ENCODE measurements at places on chromosomes 16 and 17.

DNA sequence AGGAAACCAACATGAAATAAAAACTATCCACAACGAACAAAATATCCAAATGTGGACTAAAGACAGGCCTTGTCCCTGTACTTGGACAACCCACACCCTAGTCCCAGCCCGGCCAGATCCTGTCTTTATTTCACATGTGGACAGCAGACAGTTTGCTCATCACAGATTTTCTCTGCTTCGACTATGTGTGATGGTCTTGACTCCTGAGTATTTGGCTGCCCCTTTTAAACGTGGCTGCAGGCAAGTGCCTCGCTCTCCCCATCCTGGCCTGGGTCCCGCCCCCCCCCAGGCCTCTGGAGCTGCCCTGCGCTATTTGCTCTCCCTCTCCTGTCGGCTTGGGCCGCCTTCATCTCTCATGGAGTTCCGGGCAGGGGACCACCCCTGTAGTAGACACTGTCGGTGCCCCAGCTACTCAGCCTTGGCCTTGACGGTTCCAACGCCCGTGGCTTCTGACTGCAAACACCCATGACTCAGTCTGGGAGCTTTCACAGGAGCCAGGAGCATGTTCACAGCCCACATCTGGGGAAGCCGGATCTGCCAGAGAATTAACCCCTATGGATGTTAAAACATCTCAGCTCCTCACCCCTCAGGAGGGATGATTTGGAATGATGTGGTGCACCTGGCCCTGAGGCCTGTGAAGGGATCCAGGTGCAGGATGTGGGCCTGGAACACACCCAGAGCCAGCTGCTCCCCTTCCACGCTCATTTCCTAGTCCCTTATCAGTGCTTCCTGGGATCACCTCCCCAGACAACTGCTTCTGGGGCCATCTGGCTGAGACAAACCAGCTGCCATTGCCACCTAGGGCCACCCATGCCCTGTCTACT is 229.7 kb upstream of the RPL38 start:
- no peak for DNase-seq

DNA sequence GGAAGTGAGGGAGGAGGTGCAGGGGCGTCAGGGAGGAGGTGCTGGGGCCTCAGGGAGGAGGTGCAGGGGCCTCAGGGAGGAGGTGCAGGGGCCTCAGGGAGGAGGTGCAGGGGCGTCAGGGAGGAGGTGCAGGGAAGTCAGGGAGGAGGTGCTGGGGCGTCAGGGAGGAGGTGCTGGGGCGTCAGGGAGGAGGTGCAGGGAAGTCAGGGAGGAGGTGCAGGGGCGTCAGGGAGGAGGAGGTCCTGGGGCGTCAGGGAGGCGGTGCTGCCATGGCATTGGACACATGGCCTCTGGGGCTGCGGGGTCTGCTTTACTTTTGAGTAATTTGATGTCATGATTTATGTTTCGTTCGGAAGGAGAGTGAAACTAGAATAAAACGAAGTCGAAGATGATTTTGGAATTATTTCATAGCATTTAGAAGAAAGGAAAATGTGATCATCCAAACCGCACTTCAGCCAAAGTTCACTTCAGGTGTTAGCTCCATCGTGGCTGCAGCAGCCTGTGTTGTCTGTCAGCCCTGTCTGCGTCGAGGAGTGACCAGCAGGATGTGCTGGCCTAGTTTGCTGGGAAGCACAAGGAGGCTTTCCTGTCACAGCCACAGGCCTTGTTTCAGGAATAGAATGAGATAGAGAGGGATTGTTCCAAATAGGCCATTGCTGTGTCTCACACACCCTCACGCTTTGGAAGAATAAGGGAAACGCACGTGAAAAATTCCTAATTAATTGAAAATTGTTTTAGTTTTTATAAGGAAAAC is 42.8 kb downstream of the RAB11FIP3 start:
- no peak for DNase-seq

DNA sequence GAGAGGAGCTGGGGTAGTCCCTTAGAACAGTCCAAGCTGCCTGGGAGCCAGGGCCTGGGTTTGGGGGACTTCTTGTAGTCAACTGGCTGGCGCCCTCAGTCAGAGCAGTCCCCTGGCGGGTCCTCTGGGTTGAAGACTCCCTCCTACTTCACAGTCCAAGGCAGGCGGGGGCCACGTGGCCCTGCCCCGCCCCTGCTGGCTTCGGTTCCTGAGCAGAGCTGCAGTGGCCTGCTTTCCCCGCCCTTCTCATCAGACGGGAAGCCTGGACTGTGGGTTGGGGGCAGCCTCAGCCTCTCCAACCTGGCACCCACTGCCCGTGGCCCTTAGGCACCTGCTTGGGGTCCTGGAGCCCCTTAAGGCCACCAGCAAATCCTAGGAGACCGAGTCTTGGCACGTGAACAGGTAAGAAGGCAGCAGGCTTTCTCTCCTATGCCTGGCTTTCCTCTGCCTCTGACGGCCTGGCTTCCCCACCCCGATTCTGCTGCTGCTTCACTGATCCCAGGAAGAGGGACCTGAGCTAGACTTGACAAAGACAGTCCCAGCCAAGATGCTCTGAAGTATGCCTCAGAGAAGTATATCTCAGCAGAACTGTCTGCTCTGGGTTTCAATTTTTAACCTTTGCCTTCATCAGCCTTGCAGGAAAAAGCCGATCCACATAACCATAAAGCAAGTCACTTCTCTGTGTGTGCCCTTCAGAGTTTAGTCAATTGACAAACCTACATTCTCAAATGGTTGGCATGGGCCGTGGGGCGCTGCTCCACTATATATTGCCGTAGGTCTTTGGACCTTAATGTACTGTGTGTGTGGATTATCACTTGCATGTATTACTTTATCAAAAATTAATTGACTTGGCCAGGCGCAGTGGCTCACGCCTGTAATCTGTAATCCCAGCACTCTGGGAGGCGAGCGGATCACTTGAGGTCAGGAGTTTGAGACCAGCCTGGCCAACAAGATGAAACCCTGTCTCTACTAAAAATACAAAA is 56.3 kb downstream of the SF3B3 start:
- no peak for DNase-seq

DNA sequence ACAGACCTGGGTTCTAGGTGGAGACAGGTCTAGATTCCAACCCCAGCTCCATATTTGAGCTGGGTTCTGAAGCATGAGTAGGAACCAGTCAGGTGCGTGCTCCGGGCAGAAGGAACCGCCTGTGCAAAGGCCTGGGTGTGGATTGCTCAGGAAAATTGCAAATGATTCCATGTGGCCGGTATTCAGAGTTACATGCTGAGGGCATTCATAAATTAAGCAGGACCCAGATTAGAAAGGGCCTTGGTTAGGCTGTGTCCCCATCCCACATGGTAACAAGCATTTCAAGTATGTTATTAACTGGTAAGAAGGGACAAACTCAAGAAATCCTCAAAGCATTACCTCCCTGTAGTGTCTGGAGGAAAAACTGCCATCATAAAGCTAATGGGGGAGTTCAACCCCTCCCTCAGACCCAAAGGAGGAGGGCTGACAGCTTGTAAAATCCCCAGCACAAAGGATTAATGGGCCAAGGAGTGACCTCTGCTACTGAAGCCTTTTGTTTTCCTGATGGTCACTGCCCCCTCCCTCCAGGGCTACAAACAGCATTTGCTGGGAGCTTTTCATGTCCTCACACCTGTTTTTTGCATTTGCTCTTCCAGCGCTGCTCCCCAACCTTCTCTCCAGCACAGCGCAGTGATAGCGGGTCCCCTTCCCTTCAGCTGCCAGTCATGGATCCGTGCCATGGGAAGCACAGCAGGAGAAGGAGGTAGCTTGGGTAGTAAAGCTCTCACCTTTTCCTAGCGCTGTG is 218.0 kb downstream of the C16orf95 start:
- no peak for DNase-seq

GRCh38 chr16:23225109-23225508 is 42.6 kb downstream of the SCNN1G start:
- DNase-seq = no peak

DNA sequence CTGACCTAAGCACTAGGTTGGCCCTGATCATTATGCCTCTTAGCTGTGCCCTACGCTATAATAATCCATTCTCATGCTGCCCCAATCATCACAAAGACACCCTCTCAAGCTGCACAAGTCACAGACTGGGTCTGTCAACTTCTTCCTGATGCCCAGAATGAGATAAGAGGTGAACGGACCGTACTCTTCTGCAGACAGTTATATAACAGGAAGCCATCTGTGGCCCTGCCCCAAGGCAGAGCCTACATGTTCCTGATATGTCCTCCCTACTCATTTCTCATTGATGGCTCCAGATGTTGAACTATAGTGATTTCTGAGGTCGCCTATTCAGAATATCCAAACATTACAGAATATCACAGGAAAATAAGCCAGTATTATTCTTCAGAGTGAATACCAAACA is 471.6 kb upstream of the ERCC4 start:
- no peak for DNase-seq

DNA sequence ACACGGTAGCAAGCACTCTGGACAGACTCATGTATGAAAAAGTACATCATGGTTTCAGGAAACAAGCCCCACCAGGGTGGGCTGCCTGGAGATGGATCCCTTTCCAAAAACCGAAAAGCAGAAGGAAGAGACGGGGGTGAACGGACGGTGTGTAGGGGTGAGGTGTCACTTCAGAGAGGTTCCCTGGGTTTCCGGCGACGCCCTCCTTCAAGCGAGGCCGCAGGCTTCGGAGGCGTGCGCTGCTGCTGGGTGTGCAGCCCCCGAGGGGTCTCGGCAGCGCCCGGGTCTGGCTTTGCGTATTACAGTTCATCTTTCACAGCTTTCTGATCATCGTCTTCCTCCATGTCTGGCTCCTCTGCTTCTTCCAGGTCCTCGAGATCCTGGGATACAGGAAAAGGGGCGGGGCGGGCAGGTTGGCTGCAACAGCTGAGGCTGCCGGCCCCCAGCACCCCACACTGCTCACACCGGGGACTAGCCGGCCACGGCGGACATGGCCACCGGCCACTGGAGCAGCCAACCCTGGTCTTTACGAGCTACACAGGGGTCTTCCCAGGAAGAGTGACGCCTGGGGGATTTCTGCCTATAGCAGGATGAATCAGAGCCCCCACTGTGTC is 9.0 kb upstream of the PPP1R27 start:
- DNase-seq = no peak

DNA sequence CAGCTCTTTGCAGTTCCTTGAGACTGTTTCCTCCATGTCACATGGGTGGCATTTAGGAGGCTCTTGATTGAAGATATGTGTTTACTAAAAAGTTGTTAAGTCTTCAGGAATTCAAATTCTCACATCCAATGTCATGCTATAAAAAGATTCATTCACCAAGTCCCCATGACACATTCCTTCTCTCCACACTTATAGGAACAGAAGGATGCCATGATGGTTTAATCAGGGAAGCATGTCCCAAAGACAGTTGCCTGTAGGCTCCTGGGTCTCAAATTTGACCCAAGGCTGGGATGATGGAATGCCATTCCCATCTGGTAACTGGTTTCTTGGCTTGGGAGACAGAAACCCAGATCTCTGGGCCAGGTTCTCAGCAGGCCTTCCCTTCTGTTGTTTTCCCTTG is 140.6 kb upstream of the SOX9 start:
- DNase-seq = no peak

GRCh38 chr16:85136702-85137322 is 24.5 kb upstream of the CIBAR2 start:
- DNase-seq = peak; percentile 35

DNA sequence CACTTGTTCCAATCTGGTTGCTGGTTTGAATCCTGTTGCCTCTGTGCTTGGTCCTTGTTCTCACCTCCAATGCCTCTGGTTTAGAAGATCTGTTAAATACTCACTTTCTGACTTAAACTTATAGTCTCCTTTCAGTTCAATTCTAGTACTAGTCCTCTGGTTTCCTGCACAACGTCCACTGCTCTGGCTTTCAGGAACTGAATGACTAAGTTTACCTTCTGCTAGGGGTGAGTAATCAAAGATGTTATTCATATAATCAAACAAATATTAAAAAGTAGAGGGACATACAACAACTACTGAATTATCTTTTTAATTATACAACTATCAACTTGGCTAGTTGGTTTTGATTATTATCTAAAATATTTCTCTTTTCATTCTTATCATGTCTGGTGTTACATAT is 496.4 kb upstream of the TOM1L1 start:
- DNase-seq = no peak

DNA sequence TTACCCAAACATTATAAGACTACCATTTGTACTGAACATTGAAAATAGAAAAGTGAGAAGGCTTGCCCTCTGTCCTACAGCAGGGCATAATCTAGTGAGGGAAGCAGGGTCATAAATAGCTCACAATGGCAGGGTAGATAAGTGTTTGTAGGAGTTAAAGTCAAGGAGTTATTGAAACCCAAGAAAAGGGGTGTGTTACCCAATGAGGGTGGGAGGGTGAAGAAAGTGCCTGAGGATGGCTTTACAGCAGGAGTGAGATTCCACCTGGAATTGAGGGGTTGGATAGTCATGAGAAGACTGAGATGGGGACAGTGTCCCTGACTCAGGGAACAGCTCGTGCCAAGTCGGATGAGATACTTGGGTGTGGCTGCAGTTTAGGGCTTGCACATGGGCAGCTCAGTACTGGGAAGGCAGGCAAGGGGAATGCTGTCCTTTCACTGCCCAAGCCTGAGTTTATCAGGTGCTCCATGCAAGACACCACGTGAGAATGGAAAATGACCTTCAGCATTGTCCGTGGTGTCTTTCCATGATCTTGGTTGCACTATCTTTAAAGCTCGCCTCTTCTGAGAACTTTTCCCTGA is 393.2 kb upstream of the MAF start:
- DNase-seq = no peak

GRCh38 chr17:57629470-57629869 is 115.6 kb downstream of the CCDC182 start:
- no peak for DNase-seq

DNA sequence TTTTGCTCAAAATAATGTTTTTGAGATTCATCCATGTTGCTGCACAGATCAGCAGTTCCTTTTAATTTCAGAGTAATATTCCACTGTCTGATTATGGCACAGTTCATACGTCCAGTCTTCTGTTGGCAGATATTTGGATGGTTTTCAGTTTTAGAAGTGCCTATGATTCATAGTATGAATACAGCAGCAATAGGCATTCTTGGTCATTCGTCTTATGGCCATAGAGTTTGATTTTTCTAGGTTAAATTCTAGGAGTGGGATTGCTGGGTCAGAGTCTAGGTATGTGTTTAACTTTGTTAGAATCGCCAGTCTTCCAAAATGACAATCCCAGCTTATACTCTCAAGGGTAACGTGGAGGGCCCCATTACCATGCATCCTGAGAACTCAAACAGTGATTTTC is 11.5 kb upstream of the IL34 start:
- DNase-seq = peak; percentile 59
